ENCODE measurements at places on chromosomes 6 and 20.

DNA sequence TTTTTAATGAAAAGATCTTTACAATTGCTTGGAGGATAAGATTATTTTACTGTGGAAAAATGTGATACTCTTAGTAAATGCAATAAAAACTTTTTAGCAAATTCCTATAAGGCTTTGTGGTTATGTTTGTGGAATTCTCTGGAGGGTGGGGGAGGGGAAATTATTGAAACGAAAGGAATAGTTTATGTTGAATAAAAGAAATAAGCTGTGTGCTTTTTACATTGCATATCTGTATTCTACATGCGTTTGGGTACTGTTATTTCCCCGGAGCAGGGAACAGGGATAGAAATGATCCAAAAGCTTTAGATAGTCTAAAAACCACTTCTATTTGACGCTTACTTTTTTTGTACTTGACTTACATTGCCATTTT is 143.8 kb downstream of the SLC16A10 start:
- DNase-seq = no peak

- no peak for DNase-seq
Measured at GRCh38 chr6:42864602-42865001, 14.8 kb upstream of the RPL7L1 start.

- no peak for DNase-seq
Measured at GRCh38 chr6:30102414-30102969, 10.4 kb downstream of the TRIM31 start.

GRCh38 chr6:4581468-4582385 is 194.5 kb upstream of the CDYL start:
- no peak for DNase-seq

- no peak for DNase-seq
Measured at GRCh38 chr6:51450958-51451357, 632.3 kb downstream of the TFAP2B start.
